T-helper 22 cell (primary cell): ENCODE measurements at places on chromosomes 3 and 15.

GRCh38 chr3:96734273-96735009 lies 80.0 kb upstream of the EPHA6 start:
- DNase-seq, result no peak

- no peak for DNase-seq
Measured at GRCh38 chr3:182261041-182261440, 532.3 kb upstream of the ATP11B start.

DNA sequence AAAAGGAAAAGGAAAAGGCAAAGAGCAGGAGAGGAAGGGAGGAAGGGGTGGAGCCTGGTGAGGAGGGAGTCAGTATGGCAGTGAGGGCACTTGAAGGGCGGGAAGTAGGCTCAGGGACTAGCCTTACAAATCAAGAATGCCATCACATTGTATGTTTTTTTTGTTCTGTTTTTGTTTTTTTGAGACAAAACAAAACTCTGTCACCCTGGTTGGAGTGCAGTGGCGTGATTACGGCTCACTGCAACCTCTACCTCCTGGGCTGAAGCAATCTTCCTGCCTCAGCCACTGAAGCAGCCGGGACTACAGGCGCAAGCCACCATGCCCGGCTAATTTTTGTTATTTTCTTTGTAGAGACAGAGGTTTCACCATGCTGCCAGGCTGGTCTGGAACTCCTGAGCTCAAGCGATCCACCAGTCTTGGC lies 10.5 kb upstream of the PIK3CB start:
- DNase-seq, result no peak

DNA sequence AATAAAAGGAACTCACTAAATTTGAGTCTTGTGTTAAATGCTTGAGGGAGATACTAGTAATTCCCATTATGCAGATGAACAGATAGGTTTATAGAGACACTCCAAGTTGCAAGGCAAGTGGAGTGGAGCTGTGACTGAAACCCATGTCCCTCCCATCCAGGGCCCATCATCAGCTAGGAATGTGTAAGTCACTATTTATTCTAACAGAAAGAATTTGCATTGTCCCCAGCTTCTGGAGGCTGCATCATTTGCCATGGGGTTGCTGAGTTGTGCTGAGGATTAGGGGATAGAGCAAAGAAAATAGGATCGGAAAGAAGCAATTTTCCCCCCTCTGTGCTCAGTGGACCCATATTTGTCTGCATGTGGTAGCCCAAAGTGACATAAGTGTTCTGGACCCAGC lies 197.4 kb upstream of the RGMA start:
- DNase-seq, result no peak

- DNase-seq, result no peak
Measured at GRCh38 chr15:86267892-86268291, 188.2 kb downstream of the AGBL1 start.

DNA sequence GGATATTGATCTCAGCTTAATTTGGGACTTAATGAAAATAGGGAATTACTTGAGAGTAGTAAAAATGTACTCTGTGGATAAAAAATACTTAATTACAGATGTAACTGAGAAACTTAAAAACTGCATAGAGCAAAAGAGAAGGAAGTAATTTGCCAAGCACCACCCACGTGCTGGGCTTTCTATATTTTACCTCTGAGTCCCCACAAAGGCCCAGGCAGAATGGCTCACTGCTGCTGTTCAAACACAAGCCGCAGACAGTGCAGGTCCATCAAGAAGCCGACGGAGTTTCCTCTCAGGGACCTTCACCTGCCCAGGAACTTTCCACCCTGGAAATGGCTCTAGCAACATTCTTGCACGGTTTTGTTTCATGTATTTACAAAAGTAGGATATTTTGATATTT lies 77.2 kb upstream of the TRPM1 start:
- DNase-seq, result no peak

DNA sequence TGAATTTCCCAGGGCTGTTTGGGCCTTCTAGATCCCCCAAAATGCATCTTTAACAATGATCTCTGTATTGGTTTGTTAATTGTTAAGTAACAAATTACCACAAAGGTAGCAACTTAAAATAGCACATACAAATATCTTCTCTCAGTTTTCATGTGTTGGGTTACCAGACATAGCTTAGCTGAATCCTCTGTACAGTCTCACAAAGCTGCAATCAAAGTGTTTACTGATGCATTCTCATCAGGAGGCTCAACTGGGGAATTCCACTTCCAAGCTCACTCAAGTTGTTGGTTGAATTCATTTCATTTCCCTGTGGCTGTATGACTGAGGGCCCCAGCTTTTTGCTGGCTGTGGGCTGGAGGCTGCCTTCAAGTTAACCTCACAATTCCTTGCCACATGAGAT lies 297.6 kb downstream of the RPLP1 start:
- DNase-seq, result no peak

- no peak for DNase-seq
Measured at GRCh38 chr15:74445816-74446763, 12.3 kb upstream of the SEMA7A start.

GRCh38 chr3:54131026-54131605 lies 8.8 kb downstream of the CACNA2D3 start:
- no peak for DNase-seq
